ENCODE measurements at places on chromosomes 11 and 22.

GRCh38 chr11:109046284-109046992 is 375.6 kb upstream of the C11orf87 start:
- no peak for DNase-seq

- DNase-seq: no peak
These were observed 13.5 kb downstream of the TEAD1 start for GRCh38 chr11:12687740-12688139.

GRCh38 chr22:29570456-29570855 is 10.5 kb downstream of the NIPSNAP1 start:
- DNase-seq: no peak

- DNase-seq: no peak
These were observed 1257.3 kb downstream of the FAM181B start for GRCh38 chr11:81476345-81476744.

DNA sequence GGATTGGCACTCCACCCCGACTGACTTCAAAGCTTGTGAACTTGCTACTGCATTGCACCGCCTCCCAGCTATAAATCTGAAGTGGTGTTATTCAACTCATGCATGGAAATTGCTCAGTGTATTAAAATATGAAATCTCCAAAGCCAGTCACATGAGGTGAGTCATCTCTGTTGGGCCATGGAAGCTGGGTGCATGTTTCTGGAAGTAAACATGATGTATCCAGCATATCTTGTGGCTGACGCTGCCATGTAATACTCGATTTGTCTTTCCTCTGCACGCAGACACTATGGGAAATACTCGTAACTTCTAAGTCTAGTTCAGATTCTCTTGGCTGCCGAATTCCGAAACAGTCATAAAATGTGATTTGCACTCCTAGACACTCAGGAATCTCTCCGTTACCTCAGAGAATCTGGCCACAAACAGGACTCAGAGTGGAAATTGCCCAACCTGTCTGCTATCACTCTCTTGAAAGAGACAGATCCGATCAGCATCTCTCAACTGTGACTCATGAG is 154.9 kb upstream of the MPPED2 start:
- DNase-seq: no peak

- DNase-seq: no peak
These were observed 574.7 kb downstream of the TBC1D22A start for GRCh38 chr22:47337161-47337621.

DNA sequence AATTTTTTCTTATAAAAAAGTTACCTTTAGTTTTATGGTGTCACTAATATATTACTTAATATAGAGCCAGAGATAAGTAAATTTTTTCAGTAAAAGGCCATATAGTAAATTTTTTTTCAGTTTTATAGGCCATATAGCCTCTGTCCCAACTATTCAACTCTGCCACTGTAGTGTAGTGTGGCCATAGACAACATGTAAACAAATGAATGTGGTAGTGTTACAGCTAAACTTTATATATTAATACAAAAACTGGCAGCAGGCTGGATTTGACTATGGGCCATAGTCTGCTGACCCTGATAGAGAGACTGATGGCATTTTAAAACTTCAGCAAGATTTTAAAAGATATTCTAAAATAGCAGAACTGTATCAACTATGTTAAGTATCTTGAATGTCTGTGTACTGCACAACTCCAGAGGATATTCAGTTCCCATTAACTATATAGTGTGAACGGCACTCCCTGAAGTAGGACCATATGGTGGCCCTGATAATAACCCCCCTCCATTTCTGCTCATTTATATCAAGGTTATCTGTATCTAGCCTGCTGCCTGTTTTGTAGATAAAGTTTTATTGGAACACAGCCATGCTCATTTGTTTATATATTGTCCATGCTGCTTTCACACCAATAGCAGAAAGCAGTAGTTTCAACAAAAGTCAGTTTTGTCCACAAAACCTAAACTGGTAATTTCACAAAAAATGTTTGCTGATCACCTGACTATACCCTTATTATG is 71.6 kb downstream of the PRMT3 start:
- no peak for DNase-seq

DNA sequence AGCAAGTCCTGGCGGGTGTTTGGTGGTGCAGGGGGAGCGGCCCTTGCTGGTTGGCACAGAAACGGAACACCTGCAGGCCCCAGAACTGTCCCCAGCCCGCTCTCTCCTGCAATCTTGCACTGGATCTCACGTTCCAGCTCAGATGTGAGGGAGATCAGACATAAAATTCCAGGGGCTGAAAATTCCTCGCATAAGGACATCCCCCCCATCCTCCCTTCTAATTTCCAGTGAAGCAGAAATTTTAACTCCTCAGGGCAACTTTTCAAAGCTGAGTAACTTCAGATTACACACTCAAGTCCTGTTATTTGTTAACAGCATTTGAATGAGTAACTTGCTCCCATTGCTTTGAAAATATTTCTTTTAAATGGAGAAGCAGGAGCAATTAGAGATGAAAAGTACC is 40.3 kb upstream of the RASSF10 start:
- no peak for DNase-seq

GRCh38 chr11:118892514-118892913 is 8.8 kb downstream of the CXCR5 start:
- peak; percentile 40 for DNase-seq

GRCh38 chr22:32917577-32918354 is 116.3 kb downstream of the TIMP3 start:
- no peak for DNase-seq

DNA sequence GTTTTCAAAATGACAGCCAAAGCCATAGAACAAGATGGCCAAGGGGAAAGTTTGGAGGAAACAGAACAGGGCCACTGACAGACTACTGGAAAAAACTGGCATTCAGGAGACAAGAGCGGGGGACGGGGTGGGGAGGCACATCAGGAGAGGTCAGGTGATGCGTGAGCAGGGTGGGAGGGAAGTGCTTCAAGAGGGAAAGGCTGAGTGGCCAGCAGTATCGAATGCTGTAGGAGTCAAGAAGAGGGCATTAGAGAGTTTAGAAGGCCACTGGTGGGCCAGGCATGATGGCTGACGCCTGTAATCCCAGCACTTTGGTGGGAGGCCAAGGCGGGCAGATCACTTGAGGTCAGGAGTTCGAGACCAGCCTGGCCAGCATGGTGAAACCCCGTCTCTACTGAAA is 8.2 kb downstream of the GTPBP1 start:
- no peak for DNase-seq

- no peak for DNase-seq
These were observed 916.5 kb upstream of the CNTN5 start for GRCh38 chr11:98104249-98104648.

DNA sequence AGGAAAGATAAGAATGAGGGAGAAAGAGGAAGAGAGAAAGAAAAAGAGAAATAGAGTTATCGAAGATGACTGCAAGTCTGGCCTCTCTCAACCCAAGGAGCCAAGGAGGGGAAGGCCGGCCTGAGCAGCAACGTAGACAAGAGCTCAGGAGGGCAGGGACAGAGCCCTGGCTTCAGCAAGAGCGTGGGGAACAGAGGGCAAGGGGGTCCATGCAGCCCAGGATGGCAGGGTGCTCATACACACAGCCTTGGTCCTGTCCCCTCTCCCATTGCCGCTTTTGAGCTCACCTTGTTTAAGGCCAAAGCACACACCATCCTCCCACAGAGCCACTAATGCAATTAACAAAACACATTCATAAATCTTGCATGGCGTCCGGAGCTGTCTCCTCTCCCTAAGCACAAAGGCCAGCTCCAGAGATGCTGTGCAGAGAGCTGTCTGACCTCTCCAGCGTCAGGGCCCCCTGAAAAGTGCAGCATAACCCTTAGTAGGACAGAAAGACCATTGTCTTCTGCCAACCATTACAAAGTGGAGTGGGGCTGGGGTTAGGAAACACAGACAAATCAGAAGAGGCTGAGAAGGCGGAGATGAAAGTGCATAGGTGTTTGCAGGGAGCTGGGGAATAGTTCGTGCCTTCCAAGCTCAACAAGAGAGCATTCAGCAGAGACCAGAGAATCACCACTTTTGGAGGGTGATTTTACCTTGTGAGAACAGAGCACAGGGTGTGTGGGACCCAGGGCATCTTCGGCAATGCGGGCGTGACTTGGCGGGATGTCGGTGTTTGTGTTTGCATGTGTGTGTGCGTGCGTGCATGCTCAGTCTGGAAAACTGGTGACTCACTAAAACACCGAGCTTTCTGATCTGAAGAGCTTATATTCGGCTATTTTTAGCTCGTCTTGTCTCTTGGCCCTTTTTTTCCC is 28.2 kb upstream of the JAM3 start:
- DNase-seq: no peak

- no peak for DNase-seq
These were observed 17.7 kb upstream of the SCGB1D1 start for GRCh38 chr11:62172294-62172693.

DNA sequence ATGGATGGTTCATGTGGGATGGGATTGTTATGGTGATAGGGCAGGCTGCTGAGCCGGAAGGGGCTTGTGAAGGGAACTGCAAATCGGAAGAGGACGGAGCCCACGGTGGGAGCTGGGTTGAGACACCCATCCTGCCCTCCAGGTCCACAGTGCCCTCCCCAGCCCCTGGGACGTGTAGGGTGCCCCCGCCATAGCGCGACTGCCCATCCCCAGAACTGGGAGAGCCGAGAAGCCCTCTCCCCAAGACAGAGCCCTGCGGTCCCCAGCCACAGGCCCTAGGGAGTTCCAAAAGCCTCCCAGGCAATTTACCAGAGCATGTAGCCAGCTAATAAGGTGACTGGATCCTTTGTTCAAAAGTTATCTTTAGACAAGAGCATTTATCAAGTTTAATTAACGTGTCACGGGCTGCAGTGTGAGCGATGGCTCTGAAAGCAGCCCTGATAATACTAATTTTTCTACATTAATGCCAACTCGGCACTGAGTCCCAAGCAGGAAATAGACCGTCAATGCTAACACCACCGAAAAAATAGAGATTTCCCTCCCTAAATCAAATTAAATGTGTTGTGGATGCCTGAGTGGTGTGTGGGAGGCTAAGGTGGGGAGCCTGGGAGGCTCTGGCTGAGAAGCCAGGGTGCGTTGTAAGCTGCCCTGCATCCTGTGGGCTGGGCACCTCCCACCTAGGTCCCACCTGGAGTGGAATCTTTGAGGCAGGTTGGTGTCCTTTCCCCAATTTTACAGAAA is 76.8 kb upstream of the RTL6 start:
- no peak for DNase-seq

DNA sequence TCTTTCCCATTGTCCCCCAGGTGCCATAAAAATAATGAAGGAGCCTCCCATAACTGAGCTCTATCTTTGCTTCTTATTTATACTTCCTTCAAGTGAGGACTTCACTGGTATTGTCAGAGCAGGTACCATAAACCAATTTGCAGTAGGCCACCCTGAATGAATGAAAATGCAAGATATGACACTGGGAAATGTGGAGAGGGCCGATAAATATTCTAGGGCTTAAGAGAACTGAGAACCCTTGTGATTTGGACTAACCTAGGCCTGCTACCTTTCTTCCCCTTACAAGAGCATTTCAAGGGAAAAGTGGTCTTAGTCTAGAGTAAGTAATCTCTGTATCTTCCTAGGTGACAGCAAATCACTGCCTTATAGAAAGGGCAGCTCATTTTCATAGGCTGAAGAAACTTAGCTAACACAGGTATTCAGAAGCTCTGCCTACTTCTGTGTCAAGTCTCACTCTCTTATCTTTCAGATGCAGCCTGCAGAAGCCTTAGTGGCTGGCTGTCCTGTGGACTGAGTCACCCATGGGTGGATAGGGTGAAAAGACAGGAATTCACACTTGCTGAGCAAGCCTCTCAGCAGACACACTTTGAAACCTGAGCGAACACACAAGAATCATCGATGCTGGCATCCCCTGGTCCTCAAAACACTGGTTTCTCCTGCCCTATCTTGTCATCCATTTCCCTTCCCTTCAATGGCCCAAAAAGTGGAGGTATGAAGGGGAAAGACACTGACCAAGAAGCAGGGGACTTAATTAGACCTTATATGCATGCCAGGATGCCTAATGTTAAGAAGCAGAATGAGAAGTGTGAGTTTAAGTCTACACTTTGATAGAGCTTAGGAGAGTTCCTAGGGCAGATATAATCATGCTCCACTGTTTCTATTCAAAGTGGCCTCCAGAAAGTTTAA is 15.2 kb downstream of the NRIP3 start:
- no peak for DNase-seq

- no peak for DNase-seq
These were observed 36.0 kb upstream of the OAF start for GRCh38 chr11:120174866-120175265.
